ENCODE measurements at places on chromosomes 6 and 20.
A peak's percentile ranks its signal among the peaks of the same experiment; 100 is the strongest.

DNA sequence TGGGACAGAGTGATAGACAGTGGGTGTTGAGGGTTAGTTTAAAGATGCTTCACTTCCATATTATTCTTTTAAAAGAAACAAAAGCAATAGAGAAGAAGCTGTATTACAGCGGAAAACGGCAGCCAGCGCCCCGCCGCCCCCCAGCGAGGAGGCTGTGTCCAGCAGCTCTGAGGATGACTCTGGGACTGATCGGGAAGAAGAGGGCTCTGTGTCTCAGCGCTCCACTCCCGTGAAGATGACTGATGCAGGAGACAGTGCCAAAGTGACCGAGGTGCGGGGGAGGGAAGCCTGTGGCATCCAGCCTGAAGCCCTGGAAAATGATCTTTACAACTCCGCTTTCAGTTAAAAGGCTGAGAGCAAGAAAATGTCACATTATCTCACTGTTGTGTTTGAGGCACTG lies 100.2 kb downstream of the FIG4 start:
- DNase-seq, result no peak

DNA sequence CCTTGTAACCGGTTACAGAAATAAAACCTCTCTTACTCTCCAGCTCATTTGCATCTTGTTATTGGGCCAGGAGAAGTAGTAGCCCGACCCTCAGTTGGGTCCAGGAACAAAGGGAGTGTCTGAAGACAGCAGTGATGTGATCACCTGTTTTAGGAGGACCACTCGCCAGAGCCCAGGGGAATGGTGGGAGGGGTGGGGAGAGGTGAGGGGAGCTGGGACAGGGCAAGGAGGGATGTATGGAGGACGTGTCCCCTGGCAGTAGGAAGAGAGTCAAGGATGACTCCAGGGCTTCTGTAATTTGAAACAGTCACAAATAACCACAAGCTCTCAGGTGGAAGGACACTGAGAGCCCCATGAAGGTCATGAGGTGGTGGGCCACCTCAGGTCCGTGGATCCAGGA lies 1.4 kb upstream of the PCMTD2 start:
- no peak for DNase-seq

DNA sequence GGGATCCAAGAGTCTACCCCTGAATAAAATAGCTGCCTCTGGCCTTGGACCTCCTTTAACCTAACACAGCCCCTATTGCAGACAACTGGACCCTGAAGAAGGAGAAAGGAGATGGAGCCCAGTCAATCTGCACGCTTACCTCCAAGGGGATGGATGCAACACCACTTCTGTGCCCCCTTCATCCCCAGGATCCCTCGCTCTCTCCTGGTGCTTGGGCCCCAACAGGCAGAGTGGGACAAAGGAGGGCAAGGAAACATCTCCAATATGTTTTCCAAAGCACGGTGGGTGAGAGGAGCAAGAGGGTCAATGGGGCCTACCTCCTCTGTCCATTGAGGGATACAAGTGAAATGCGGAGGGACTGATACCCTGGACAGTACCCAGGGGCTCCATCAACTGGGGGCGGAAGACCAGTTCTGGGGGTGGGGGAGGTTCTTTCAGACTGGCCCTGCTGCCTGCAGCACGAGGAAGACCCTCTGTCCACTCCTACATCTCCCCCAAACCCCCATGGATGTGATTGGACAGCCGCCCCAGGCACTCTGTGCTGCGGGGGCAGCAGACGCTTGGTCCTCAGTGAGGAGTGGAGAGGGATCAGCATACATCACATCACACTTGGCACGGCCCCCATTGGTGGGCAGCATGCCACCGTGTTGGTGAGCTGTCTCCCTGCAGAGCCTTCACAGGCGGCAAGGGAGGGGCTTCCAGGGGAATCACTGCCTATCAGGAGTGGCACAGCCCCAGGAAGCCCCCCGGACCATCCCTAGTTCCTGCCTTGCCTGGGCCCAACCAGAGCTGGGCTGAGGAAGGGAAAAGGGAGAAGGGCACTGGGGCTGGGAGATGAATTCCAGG lies 70.6 kb downstream of the MRPL14 start:
- peak; percentile 54 for DNase-seq

DNA sequence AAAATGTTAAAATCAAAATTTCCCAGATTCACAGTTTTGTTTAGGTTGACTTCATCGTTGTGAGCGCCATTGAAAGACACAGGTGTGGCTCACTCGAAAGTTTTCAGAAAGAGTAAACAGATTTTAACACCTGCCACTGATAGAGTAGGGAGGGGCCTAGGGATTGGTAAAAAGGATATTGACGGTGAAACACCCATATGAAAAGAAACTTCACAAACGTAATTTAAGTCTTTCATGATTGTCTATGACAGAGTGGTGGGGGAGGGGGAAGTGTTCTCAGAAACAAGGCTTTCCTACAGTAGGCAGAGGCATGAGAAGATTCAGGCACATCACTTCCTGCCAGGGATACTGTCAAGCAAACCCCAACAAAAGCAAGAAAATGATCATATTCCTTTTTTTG lies 101.4 kb downstream of the PERP start:
- DNase-seq, result no peak

DNA sequence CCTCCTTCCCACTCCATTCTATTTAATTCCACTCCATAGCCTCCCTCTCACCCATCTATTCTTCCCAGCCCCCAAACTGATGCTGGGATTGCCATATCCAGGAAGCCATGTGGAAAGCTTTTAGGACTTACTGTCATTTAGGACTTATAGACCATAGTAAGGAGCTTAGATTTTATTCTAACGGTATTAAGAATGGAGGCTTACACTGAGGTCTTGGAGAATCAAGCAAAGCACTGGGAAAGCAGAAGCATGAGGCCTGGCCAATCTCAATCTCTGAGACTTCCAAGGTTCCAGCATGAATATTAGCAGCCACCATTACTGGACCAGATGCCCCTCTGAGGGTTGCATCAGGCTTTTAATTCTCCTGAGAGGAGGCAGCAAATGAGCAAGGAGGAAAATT lies 1.4 kb downstream of the CST9 start:
- no peak for DNase-seq

- DNase-seq, result no peak
Measured at GRCh38 chr6:21616005-21616404, 22.5 kb downstream of the SOX4 start.

DNA sequence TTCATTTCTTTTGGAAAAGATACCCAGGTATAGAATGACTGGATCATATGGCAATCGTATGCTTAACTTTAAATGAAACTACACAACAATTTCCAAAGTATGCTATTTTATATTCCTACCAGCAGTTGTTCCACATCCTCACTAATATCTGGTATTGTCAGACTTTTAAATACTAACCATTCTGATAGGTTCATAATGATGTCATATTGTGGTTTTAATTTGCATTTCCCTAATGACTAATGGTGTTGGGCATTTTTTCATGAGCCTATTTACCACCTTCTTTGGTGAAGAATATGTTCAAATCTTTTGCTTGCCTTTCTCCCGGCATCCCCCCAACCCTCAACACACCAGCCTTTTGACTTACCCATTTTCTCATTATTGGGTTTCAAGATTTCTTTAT lies 96.2 kb upstream of the HMGN3 start:
- peak; percentile 23 for DNase-seq

GRCh38 chr6:53532942-53533341 lies 12.0 kb downstream of the GCLC start:
- DNase-seq, result no peak

GRCh38 chr20:7285918-7286556 lies 518.6 kb downstream of the BMP2 start:
- peak; percentile 68 for DNase-seq

- DNase-seq, result no peak
Measured at GRCh38 chr6:164690241-164690640, 619.2 kb downstream of the C6orf118 start.

DNA sequence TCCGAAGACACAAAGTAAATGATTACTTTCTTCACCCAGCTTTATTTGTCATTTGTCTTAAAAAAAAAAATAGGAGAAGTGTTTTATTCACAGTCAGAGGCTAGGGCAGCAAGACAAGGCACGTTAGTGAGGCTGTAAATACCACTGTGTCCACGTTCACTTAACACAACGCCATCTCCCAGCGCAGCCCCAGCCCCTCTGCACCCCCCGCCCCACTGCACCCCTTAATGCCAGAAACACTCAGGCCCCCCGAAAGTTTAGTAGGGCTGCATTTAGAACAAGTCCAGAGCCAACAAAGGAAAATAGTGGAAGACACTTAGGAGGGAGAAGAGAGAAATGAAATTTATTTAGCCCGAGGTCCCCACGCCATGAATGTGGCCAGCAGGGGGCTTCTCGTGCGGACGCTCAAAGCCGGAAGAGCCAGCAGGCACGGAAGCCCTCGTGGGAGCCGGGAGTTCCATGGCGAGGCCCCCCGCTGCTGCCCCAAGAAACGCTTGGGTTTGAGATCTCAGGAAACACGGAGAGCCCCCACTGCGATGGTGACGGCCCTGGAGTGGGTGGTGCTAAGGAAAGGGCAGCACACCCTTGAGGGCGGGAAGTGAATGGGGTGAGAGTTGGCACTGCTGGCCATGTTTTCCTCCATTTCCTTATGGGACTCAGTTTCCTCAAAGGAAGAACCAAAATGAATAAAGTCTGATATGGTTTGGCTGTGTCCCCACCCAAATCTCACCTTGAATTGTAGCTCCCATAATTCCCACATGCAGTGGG lies 50.2 kb downstream of the IYD start:
- peak; percentile 25 for DNase-seq

DNA sequence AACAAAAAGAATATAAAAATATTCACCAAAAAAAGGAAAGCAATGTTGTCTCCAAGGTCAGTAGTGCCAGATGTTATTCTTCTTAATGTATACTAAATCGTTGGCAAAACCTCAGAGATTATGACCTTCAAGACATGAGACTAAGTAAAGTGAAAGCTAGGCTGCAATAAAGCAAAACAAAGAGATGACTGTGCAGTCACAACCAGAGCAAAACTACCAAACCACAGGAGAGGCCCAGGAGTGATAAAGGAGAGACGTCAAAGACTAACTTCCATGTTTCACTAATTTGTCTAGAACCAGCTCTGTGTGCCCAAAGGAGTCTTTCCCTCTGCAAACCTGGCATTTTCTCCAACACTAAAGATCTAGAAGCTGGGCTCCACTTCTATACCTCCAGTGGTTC lies 155.9 kb upstream of the POU3F2 start:
- no peak for DNase-seq

GRCh38 chr6:93389192-93389591 lies 30.2 kb downstream of the EPHA7 start:
- DNase-seq, result no peak

DNA sequence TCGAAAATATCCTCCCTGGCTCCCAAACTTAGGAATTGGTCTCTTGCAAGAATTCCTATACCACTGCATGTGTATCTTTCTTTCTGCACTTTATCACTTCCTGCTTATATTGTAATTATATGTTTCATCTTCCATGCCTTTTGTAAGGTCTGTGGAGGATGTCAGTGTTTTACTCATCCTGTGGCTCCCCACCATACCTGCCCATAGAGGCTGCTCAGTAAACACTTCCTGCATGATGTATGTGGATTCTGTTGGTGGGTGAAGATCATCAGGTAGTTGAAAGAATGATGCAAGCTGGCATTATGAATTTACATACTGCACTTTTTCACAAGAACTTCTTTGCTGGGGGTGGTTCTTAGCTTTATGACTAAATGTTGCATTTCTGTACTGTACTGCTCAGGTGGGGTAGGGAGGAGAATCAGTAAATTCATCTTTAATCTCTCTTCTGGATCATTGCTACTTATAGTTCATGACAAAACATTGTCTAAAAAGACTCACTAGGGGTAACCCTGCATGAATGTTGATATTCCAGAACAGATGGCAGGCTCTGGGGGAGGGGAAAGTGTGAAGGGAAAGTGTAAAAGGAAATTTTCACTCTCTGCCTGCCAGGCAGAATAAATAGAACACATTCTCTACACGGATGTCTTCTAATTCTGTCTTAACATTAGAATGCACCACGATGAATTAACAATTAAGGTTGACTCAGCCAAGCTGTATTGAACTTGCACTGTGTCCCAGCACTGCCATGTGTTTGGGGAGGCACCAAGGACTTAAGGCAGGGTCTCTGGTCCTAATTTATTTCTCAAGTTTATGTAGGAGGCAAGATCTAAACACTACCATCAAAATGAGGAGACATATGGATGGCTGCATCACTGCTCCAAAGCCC lies 36.0 kb upstream of the KLHL31 start:
- no peak for DNase-seq

GRCh38 chr6:43644940-43645612 lies at the start of gene RSPH9:
RSPH9 (plus strand) TSS chr6:43645036; CDS start chr6:43645099, 63 bp downstream.
- DNase-seq, result peak; percentile 32

GRCh38 chr6:115617031-115617430 lies 443.7 kb downstream of the FRK start:
- DNase-seq, result no peak

- no peak for DNase-seq
Measured at GRCh38 chr6:155771822-155772221, 316.2 kb upstream of the NOX3 start.

GRCh38 chr6:77040568-77041195 lies 422.6 kb downstream of the HTR1B start:
- DNase-seq, result peak; percentile 70

GRCh38 chr20:54153847-54154246 lies 19.9 kb downstream of the CYP24A1 start:
- no peak for DNase-seq

- no peak for DNase-seq
Measured at GRCh38 chr6:124056407-124057334, 253.0 kb downstream of the NKAIN2 start.

DNA sequence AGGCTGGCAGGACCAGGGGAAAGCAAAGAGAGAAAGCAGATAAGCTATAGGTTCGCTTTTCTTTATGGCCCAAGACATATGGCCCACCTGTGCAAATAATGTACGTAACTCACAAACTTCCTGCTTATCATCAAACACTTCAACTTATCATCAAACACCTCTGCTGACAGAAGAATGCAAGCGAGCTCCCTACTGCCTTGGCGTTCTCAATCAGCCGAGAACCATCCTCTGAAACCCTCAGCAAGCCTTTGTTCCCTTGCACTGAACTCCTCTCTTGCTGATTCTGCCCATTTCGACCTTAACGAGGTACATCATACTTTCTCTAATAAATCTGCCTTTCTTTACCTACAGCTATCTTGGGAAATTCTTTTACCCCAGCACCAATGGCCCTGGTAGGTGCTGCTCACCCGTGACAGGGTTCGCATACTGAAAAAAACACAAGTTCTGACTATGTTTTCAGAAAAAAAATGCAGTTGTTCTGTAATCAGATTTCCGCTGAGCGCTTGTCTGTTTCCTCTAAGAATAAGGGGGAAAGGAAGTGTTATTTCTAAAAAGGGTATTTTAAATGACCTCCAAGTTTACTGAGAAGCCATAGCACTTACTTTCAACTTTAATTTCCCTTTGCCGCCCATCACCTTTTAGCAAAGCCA lies 28.3 kb downstream of the SERPINB6 start:
- DNase-seq, result no peak

- DNase-seq, result no peak
Measured at GRCh38 chr6:20876561-20876960, 342.3 kb downstream of the CDKAL1 start.

- DNase-seq, result no peak
Measured at GRCh38 chr20:16562259-16562658, 11.0 kb downstream of the KIF16B start.
